Neural cell (in vitro differentiated cells): ENCODE measurements at places on chromosomes 1 and 21. TPM values are rescaled to one million over a fixed set of nuclear protein-coding genes. Genes with fewer than 3 reads are reported as not detected.

The RGS13 gene
- not detected in 2 replicates for polyA plus RNA-seq

The PSRC1 gene
- 5.4 and 7.9 TPM in 2 replicates for polyA plus RNA-seq

The PIK3R3 gene
- 119 and 125 TPM in 2 replicates for polyA plus RNA-seq

The C1orf87 gene
- polyA plus RNA-seq, result not detected in 2 replicates

The PLPPR4 gene
- 36.8 and 40.2 TPM in 2 replicates for polyA plus RNA-seq

The AHCTF1 gene
- 27.1 and 28.5 TPM in 2 replicates for polyA plus RNA-seq
